ENCODE measurements at places on chromosomes 16 and 17.

DNA sequence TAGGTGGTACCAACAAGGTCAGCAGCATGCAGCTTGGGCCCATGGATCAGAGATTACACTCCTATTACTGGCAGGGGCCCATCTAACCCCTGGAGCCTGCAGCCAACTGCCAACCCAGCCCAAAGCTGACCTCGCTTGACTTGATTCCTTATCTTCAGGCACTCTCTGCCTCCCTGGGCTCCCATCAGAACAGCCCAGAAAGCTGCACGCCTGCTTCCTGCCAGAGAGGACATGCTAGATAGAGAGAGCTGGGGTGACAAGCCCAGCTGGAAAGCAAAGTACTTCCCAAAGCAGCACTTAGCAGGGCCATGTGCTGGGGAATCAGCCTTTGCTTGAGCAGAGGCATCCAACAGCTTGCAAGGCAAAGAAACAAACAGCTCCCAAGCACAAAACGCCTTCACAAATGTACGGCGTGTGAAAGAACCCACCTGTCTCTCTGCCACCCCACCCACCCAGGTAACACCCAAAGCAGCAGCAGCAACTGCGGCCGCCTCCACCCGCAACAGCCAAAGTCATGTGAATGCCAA is 74.2 kb upstream of the NLK start:
- no peak for DNase-seq

GRCh38 chr17:68658999-68659780 is 58.0 kb upstream of the FAM20A start:
- DNase-seq: no peak

- DNase-seq: no peak
Measured at GRCh38 chr17:71921796-71922195, 199.0 kb upstream of the SOX9 start.

DNA sequence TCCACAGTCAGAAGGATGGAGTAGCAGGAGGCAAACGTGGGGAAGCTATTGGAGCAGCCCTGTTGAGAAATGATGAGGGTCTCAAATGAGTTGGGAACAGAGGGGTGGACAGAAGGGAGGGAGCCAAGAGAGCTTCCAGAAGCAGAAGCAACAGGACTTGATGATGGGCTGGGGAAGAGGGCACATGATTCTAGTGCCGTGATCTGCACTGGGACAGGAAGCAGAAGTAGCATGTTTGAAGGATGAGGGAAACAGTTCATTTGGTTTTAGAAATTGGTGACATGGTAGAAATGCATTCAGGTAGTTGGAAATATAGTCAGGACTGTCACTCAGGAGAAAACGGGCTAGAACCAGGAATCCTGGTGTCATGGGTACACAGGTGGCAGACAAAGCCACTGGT is 19.4 kb downstream of the EMP2 start:
- no peak for DNase-seq

DNA sequence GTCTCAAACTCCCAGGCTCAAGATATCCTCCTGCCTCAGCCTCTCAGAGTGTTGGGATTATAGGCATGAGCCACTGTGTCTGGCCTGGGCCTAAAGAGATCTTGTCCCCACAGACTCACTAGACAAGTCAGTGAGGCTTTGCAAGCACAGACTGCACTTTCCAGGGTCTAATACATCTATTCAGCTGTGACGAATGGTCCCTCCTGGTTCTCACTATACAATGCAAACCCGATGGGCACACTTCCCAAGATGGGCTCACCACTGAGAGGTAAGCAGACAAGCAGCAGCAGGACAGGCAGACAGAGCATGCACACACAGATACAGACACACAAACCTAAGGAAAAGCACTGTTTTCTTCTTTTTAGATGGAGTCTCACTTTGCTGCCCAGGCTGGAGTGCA is 8.8 kb downstream of the MBTPS1 start:
- no peak for DNase-seq

- DNase-seq: no peak
Measured at GRCh38 chr17:36592716-36593321, 1.1 kb downstream of the DHRS11 start.

DNA sequence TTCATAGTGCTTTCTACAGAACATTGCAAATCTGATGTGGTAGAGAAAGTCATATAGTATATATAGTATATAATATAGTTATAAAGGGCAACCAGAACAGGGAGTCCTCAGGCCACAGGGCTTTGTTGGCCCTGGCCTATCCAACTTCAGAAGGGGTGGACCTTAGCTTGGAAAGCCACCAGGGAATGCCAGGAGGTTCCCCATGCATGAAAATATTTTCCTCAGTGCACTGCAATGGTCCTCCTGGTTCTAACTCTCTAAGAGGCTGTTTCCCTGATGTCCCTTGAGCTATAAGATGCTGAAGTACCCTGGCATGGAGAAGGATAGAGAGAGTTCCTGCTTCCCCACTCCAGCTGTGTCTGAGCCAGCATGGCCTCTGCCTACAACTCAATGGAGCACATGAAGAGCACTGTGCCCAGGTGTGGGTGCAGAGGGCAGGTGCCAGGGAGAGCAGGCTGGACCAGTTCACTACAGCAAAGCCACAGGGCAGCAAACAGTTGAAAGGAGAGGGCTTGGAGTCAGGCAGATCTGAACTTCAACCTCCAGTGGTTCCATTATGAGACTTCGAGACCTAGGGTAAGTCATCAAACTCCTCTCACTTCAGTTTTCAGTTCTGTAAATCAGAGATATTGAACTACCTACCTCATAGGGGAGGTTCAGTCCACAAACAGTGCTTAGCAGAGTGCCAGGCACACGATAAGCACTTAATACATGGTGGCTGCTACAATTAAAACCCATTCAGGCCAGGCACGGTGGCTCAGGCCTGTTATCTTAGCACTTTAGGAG is 183.1 kb downstream of the SALL1 start:
- DNase-seq: no peak
